ENCODE measurements at places on chromosomes 16 and 17. TPM values are rescaled to one million over a fixed set of nuclear protein-coding genes. Genes with fewer than 3 reads are reported as not detected.
A peak's percentile ranks its signal among the peaks of the same experiment; 100 is the strongest.

DNA sequence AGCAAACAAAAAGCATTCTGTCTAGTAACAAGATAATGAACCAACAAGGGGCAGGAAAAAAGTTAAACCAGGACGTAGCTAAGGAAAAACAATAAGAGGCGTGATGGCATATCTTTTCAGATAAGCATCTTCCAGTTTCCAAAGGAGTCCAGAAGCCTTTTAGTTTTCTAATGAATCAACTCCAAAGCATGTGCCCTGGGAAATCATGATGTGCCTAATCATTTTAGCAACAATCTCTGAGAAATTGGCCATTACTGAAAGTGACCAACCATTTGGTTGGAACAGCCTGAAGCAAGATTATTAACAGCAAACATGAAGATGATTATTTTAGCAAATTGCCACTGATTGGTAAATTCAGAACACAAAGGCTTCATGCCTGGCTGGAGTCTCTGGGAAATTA lies 440.9 kb upstream of the MAF start:
- DNase-seq, result no peak
- no peaks in the 10 kb centered on the region for H3K4me1 ChIP-seq
- H3K27ac ChIP-seq, result no peak overlapping the region
- no peaks in the 10 kb centered on the region for H3K27me3 ChIP-seq
- H3K4me3 ChIP-seq, result no peak overlapping the region

GRCh38 chr16:71746442-71747046 lies 22.0 kb upstream of the PHLPP2 start:
- DNase-seq, result peak; percentile 61
- H3K27ac ChIP-seq, result no peak overlapping the region
- no peak overlapping the region for H3K4me3 ChIP-seq
- H3K36me3 ChIP-seq, result peaks cover 61% of the 10 kb centered on the region

GRCh38 chr16:50282010-50282538 lies 15.7 kb downstream of the ADCY7 start:
- no peaks in the 10 kb centered on the region for H3K4me1 ChIP-seq
- DNase-seq, result no peak
- H3K36me3 ChIP-seq, result no peaks in the 10 kb centered on the region
- no peaks in the 10 kb centered on the region for H3K27me3 ChIP-seq
- H3K27ac ChIP-seq, result no peak overlapping the region

DNA sequence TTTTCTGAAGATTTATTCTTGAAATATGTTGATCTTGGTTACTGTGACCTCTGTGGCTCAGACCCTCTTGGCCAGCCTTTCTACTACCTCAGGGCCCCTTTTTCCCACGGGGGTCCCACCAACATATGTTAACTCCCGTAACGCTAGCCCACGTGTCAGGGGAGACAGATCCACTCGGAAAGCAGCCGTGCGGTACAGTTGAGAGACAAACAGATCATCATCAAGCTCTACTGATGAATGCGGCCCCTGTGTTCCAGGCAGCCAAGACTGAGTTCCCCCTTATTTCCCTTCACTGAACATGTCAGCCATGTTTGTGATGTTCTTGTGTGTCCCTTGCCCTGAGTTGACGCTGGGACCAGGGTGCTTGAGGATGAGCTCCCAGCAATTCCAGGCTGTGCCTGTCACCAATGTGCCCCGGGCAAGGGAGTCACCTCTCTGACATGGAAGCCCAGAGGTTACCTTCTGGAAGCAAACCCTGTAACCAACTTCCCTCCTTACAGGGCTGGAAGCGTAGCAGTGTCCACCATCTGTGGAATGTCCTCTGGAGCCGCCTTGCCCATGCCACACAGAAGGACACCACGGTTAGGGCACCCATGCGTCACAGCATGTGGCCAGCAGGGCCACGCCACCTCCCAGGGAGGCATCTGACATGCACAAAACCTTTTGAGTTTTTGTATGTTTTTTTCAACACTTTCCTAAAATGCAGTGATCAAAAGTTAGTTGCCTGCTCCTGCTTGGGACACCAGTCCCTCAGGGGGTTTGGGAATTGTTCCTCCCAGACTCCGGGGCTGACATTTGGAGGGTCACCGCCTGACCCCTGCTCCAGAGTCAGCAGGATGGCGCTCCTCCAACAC lies 193.7 kb upstream of the CHMP6 start:
- DNase-seq, result no peak
- no peak overlapping the region for H3K27ac ChIP-seq
- H3K4me3 ChIP-seq, result no peak overlapping the region
- H3K4me1 ChIP-seq, result no peaks in the 10 kb centered on the region
- H3K36me3 ChIP-seq, result no peaks in the 10 kb centered on the region

- H3K27me3 ChIP-seq, result no peaks in the 10 kb centered on the region
- no peak overlapping the region for H3K27ac ChIP-seq
- peaks cover 6% of the 10 kb centered on the region for H3K4me1 ChIP-seq
- no peak overlapping the region for H3K4me3 ChIP-seq
- DNase-seq, result no peak
- no peaks in the 10 kb centered on the region for H3K36me3 ChIP-seq
Observed at GRCh38 chr16:66222756-66223155, 143.7 kb upstream of the CDH5 start.

DNA sequence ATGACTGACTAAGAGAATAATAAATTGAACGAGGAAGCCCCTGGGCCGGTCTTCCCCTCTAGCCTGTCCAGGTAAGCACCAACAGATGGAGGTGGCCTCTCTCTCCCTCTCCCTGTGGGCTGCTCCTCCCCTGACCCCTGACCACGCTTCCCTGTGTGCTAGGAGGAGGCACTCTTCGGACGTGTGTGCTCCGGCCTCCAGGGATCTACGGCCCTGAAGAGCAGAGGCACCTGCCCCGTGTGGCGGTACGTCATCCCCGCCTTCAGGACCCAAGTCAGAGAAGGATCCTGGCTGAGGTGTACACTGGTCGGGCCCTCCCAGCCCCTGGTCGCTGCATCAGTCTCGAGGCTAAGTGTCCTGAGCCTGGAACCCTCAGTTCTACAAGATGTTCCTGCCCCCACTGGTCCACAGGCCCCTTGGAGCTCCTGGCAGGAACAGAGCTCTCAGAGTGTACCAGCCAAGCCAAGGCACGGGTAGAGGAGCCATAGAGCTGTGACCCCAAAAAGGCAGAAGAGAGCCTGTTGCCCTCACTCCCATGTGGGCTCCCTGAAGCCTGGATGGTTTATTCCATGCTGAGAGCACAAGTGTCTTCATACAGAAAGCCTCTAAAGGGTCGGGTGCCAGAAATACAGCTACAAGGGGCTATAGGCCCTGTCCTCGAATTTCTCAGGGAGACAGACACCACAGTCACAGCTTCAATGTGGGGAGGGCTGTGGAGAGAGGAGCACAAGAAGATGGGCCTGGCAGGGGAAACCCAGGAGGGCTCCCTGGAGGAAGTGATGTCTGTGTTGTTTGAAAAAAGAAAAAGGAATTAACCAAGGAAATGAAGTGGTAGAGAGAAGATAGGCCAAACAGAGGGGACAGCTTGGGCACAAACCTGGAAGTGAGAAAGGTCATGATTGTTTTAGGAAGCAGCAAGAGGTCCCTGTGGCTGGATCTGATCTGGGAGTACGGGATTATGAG lies 15.9 kb downstream of the SDR42E2 start:
- no peaks in the 10 kb centered on the region for H3K4me1 ChIP-seq
- DNase-seq, result no peak
- H3K27me3 ChIP-seq, result no peaks in the 10 kb centered on the region
- H3K27ac ChIP-seq, result no peak overlapping the region
- H3K4me3 ChIP-seq, result no peak overlapping the region

DNA sequence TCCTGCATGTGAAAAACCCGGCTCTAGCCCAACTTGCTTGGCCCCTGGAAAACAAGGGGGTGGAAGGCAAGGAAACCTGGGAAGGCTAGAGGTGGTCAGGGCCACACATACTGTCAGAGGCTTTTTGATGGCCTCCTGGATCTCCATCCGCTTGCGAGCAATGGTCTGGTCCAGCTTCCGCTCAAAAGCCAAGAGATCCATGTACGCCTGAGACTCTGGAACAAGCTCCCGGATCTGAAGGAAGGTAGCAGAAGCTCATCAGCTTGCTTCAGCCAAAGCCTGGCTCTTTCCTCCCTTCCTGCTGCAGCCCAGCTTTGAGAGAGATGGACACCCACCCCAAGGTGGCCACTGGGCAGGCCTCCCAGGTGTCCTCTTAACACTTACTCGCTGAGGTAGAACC lies 5.7 kb downstream of the SMARCD2 start:
- DNase-seq, result no peak
- H3K27me3 ChIP-seq, result no peaks in the 10 kb centered on the region
- peaks cover 49% of the 10 kb centered on the region for H3K4me1 ChIP-seq
- peaks cover 50% of the 10 kb centered on the region for H3K36me3 ChIP-seq

DNA sequence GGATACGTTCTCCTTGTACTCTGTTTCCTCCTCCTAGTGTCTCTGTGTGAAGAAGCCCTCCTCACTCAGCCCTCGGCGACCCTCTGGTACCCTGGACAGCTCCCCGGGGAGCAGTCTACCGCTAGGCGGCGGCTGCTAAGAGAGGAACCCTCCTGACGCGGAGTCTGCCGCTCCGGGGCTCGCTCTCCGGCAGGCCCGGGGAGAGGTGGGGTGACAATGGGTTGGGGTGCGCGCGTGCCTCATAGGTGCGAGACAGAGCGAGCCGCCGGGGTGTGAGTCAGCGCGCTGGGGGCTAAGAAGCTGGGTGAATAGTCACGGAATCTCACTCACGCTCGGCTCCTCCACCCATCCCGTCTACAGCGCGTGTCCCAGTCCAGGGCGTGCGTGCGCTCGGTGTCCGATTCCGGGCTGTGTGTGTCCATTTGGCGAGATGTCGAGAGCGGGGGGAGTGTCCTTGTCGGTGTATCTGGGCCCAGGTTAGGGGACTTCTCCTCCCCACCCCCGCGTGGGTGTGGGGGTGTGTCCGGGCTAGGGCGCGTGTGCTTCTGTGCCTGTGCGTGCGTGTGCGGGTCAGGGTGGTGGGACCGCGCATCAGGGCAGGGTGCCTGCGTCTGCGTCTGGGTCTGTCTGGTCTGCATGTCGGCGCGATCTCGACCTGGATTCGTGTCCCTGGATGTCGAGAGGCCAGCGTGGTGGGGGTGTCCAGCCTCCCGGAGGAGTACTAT lies 577 bp upstream of the HS3ST2 start:
- H3K4me3 ChIP-seq, result peak overlapping the region; percentile 23
- H3K4me1 ChIP-seq, result no peaks in the 10 kb centered on the region
- H3K27me3 ChIP-seq, result peaks cover 88% of the 10 kb centered on the region
- H3K36me3 ChIP-seq, result no peaks in the 10 kb centered on the region
- no peak overlapping the region for H3K27ac ChIP-seq
- peak; percentile 68 for DNase-seq

GRCh38 chr16:84548508-84548907 lies 44.0 kb upstream of the MEAK7 start:
- H3K36me3 ChIP-seq, result no peaks in the 10 kb centered on the region
- H3K4me3 ChIP-seq, result no peak overlapping the region
- peaks cover 3% of the 10 kb centered on the region for H3K4me1 ChIP-seq

DNA sequence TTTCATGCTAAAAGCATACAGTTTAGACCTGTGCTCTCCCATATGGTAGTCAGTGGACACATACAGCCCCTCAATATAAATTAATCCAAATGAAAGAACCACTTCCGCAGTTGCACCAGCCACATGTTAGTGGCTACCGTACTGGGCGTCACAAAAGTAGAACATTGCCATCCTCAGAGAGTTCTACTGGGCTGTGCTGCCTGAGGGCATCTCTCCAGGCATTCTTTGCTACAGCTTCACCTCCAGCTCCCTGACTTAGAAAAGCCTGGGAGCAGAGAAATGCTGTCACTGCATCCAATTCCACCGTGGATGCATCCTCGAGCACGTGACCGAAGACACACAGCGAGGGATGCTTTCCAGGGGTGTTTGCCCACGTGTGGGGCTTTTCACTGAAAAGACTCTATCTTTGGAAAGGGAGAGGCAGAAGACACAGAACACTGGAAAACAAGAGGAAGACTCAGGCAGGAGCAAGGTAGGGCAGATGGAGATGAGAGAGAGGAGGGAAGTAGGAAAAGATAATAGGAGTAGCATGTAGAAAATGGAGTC lies 86.4 kb downstream of the GAS7 start:
- H3K27ac ChIP-seq, result no peak overlapping the region
- H3K36me3 ChIP-seq, result no peaks in the 10 kb centered on the region
- H3K4me3 ChIP-seq, result no peak overlapping the region
- H3K27me3 ChIP-seq, result no peaks in the 10 kb centered on the region
- DNase-seq, result no peak
- H3K4me1 ChIP-seq, result peaks cover 19% of the 10 kb centered on the region

GRCh38 chr16:67399749-67400704 lies 6.7 kb upstream of the TPPP3 start:
- H3K36me3 ChIP-seq, result no peaks in the 10 kb centered on the region
- DNase-seq, result no peak
- H3K27me3 ChIP-seq, result no peaks in the 10 kb centered on the region
- H3K27ac ChIP-seq, result no peak overlapping the region

- no peak overlapping the region for H3K4me3 ChIP-seq
- H3K4me1 ChIP-seq, result no peaks in the 10 kb centered on the region
- DNase-seq, result no peak
- H3K36me3 ChIP-seq, result no peaks in the 10 kb centered on the region
Observed at GRCh38 chr16:4200781-4201137, 41.1 kb downstream of the SRL start.

- H3K27me3 ChIP-seq, result no peaks in the 10 kb centered on the region
- no peak overlapping the region for H3K4me3 ChIP-seq
- peaks cover 8% of the 10 kb centered on the region for H3K36me3 ChIP-seq
Observed at GRCh38 chr16:2466667-2467527, 4.2 kb upstream of the NTN3 start.

GRCh38 chr17:5942687-5943086 lies 127.5 kb upstream of the WSCD1 start:
- peaks cover 29% of the 10 kb centered on the region for H3K27me3 ChIP-seq
- DNase-seq, result no peak
- H3K4me1 ChIP-seq, result no peaks in the 10 kb centered on the region
- no peak overlapping the region for H3K4me3 ChIP-seq

DNA sequence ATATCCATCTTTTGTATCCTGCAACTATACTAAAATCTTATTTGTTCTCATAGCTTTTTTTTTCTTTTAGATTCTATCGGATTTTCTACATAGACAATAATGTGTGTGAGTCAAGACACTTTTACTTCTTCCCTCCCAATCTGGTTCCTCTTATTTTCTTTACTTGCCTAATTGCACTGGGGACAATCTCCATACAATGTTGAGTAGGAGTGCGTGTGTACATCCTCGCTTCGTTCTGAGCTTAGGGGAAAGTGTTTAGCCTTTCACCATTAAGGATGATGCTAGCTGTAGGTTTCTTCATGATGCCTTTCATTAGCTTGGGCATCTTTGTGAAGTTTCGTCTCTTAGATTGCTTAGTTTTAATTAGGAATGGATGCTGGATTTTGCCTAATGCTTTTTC lies 2.9 kb downstream of the SPATA32 start:
- no peak overlapping the region for H3K27ac ChIP-seq
- H3K4me1 ChIP-seq, result no peaks in the 10 kb centered on the region
- H3K27me3 ChIP-seq, result no peaks in the 10 kb centered on the region
- DNase-seq, result no peak
- H3K36me3 ChIP-seq, result no peaks in the 10 kb centered on the region
- no peak overlapping the region for H3K4me3 ChIP-seq

The CDK5R1 gene
- 5.1 TPM for total RNA-seq

The LAT gene
- total RNA-seq, result 5.5 TPM

The AFMID gene
- total RNA-seq, result 64.1 TPM

The VWA3A gene
- total RNA-seq, result 0.64 TPM

The C17orf50 gene
- total RNA-seq, result not detected

The GRAPL gene
- total RNA-seq, result not detected

The CSH2 gene
- not detected for total RNA-seq

The CASKIN1 gene
- total RNA-seq, result 3.8 TPM

The MT3 gene
- total RNA-seq, result not detected

The HEATR9 gene
- not detected for total RNA-seq

The PHLPP2 gene
- 16.3 TPM for total RNA-seq

Measured in A673 (cell line).